ENCODE measurements at places on chromosomes 16 and 17. TPM values are rescaled to one million over a fixed set of nuclear protein-coding genes. Genes with fewer than 3 reads are reported as not detected.

The ASPA gene
- total RNA-seq: not detected

The SAMD14 gene
- 1.0 TPM for total RNA-seq

The PABPN1L gene
- not detected for total RNA-seq

The CRHR1 gene
- not detected for total RNA-seq

The SCIMP gene
- not detected for total RNA-seq

The PGP gene
- total RNA-seq: 38.7 TPM

The RNF222 gene
- total RNA-seq: not detected

The PLA2G10 gene
- total RNA-seq: not detected

The TMEM235 gene
- not detected for total RNA-seq

The KRT33B gene
- not detected for total RNA-seq

The RSKR gene
- total RNA-seq: 43.8 TPM

The GPR179 gene
- total RNA-seq: not detected

The NLK gene
- total RNA-seq: 11.4 TPM

The LRRC46 gene
- 0.44 TPM for total RNA-seq

The MLST8 gene
- 65.2 TPM for total RNA-seq

The CA5A gene
- total RNA-seq: not detected

The ALOXE3 gene
- total RNA-seq: not detected

The ITGAL gene
- total RNA-seq: 264 TPM

The SLC35B1 gene
- total RNA-seq: 78.9 TPM

The KRT23 gene
- not detected for total RNA-seq

Data from activated CD4-positive, alpha-beta T cell treated with anti-CD3 and anti-CD28 coated beads, Interleukin-2, amount 10 ng/mL, durations not matched to agents 24 days and 14 days (primary cell).